ENCODE measurements at places on chromosomes 7 and 10. TPM values are rescaled to one million over a fixed set of nuclear protein-coding genes. Genes with fewer than 3 reads are reported as not detected.

HOXA10 gene
- 15.5 TPM for total RNA-seq

CHAT gene
- not detected for total RNA-seq

EPHB6 gene
- 0.82 TPM for total RNA-seq

PCDH15 gene
- not detected for total RNA-seq

SEMA3E gene
- 0.18 TPM for total RNA-seq

- no peak for DNase-seq
- H3K27me3 ChIP-seq, result peaks cover 5% of the 10 kb centered on the region
- no peak overlapping the region for H3K27ac ChIP-seq
- no peaks in the 10 kb centered on the region for H3K4me1 ChIP-seq
Observed at GRCh38 chr10:132812520-132812919, 26.6 kb upstream of the NKX6-2 start.

DNA sequence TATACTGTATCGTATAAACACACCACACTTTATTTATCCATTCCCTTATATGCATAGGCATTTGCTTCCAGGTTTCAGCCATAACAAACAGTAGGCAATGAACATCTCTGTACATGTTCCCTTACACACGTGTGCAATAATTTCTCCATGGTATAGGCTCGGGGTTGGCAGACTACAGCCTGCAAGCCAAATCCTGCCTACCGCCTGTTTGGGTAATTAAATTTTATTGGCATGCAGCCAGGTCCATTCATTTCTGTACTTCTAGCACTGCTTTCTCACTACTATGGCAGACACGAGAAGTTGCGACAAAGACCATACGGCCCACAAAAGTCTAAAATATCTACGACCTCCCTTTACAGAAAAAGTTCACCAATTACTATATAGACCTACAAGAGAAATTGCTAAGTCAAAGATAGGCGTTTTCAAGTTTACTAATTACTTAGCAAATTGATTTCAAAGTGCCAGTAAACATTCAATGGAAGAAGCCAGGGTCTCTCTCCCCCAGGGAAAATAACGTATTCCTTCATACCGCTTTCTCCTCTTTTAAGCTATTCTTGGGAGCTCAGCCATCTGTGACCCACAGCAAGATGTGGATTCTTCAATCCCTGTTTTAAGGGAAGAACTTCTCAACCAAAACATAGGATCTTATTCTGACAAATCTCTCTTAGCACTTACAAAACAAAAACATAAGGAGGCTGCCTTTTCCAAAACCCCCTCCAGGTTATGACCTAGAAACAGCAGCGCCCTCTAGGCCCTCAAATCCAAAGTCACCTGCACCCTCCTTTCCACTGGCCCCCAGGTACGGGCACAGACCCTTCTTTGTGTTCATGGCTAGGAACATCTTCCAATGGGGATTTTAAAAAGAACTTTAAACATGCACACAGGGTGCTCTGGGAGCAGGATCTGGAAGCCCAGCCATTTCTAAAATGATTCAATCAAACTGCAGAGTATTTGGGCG, 100.5 kb downstream of the FGFR2 start:
- H3K4me3 ChIP-seq, result no peak overlapping the region
- no peaks in the 10 kb centered on the region for H3K36me3 ChIP-seq
- no peaks in the 10 kb centered on the region for H3K4me1 ChIP-seq
- DNase-seq, result no peak
- H3K27ac ChIP-seq, result no peak overlapping the region
- H3K27me3 ChIP-seq, result no peaks in the 10 kb centered on the region

GRCh38 chr10:14727465-14727864, 47.2 kb downstream of the FAM107B start:
- no peaks in the 10 kb centered on the region for H3K36me3 ChIP-seq
- no peaks in the 10 kb centered on the region for H3K27me3 ChIP-seq
- no peak for DNase-seq

GRCh38 chr10:30529373-30529998, 95.5 kb downstream of the MAP3K8 start:
- no peak overlapping the region for H3K4me3 ChIP-seq
- H3K27me3 ChIP-seq, result no peaks in the 10 kb centered on the region
- no peak overlapping the region for H3K27ac ChIP-seq

GRCh38 chr7:103809229-103809994, 180.0 kb downstream of the RELN start:
- H3K27me3 ChIP-seq, result no peaks in the 10 kb centered on the region
- no peaks in the 10 kb centered on the region for H3K36me3 ChIP-seq
- DNase-seq, result no peak
- no peak overlapping the region for H3K4me3 ChIP-seq
- H3K4me1 ChIP-seq, result no peaks in the 10 kb centered on the region
- no peak overlapping the region for H3K27ac ChIP-seq

DNA sequence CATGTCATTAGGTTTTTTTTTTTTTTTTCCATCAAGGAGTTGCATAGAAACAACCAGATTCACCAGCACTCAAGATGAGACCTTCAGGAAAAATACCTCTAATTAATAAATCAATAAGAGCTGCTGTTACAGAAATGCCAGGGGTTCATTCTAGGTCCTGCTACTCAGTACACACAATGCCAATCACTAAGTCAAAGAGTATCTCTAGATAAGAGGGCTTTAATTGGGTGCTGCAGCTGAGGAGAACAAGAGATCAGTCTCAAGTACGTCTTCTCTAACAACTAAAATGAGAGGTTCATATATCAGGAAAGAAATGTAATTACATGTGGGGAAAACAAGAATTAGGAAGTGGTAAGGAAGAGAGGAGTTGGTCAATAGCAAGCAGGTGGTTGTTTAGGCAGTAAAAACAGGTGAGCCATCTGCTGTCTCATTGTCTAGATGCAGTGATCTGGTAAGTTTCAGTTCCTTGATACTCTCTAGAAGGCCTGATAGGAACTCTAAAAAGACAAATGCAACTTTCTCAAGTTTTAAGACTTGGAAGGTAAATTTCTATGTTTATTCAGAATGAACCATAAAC, 272.9 kb upstream of the ZWINT start:
- no peaks in the 10 kb centered on the region for H3K4me1 ChIP-seq
- no peak overlapping the region for H3K27ac ChIP-seq
- DNase-seq, result no peak
- no peaks in the 10 kb centered on the region for H3K36me3 ChIP-seq

DNA sequence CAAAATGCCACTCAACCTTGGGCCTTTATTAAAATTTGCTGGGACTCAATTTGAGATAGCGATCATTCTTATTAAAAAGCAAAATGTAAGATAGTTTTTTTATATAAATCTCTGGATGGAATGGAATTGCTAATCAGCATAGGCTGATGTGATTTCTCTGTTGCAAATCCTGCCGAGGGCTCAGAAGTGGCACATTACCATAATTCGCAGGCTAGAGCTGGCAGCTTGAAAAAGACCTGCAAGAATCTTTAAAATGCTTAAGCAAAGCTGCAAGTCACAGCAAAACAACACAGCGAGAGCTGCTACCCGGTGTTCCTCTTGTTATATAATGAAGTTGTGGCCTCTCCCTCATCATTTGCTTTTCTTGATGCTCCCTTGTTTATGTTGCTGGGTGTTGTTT, 448.1 kb downstream of the GATA3 start:
- DNase-seq, result no peak
- H3K4me3 ChIP-seq, result no peak overlapping the region
- no peaks in the 10 kb centered on the region for H3K4me1 ChIP-seq
- H3K27me3 ChIP-seq, result peaks cover 9% of the 10 kb centered on the region
- H3K27ac ChIP-seq, result no peak overlapping the region
- H3K36me3 ChIP-seq, result no peaks in the 10 kb centered on the region

GRCh38 chr10:120979435-120980278, 128.5 kb downstream of the WDR11 start:
- no peaks in the 10 kb centered on the region for H3K4me1 ChIP-seq
- no peaks in the 10 kb centered on the region for H3K27me3 ChIP-seq
- no peak overlapping the region for H3K27ac ChIP-seq

Measured in SJSA1 (cell line).